ENCODE measurements at places on chromosomes 12 and 14.

GRCh38 chr12:15732341-15733061 lies 56.7 kb downstream of the EPS8 start:
- no peak for DNase-seq

DNA sequence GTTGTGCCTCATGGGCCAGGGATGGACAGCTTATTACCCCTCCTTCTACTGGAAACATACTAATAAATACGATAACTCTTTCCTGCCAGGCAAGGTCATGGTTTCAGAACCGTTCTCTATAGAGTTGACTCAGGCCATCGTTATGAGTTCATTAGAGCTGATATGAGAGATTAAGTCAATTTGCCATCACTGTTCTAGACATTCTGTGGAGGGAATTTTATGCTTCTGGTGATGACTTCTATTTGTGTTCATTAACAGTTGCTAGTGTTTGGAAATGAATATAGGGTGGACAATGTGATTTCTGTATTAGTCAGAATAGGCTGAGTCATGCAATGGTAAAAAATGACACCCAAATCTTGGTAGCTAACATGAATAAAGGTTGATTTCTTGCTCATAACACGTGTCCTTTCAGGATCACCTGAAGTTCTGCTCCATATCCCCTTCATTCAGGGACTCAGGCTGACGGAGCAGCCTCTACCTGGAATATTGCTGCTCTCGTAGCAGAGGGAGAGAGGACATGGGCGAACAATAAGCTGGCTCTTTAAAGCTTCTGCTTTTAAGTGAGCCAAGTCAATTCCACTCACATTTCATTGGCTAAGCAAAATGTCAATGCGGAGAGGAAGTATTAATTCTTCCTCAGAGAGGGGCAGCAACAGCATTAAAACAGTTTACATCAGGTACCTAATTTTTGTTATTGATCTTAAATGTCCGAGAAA lies 18.5 kb upstream of the TBPL2 start:
- no peak for DNase-seq

GRCh38 chr14:60723907-60724618 lies at the start of gene SIX4:
SIX4 (minus strand) TSS chr14:60724351; CDS start chr14:60724074, 277 bp downstream.
- peak; percentile 42 for DNase-seq

DNA sequence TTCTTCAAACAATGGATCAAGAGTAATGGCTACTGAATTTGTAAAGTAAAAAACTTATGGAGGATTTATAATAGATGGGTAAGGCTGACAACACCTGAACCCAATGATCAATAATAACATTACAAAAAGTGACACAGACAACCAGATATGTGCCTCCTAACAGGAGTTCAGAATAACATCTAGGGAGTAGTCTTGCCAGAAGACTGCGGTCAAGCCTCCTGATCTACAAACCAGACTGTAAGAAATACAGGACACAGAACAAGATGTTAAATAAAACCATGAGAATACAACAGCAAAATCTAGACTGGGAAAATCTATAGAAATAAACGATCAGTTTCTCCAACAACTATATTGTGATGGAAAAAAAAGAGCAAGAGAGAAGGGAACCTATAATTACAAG lies 262.6 kb upstream of the TMTC1 start:
- DNase-seq = no peak

DNA sequence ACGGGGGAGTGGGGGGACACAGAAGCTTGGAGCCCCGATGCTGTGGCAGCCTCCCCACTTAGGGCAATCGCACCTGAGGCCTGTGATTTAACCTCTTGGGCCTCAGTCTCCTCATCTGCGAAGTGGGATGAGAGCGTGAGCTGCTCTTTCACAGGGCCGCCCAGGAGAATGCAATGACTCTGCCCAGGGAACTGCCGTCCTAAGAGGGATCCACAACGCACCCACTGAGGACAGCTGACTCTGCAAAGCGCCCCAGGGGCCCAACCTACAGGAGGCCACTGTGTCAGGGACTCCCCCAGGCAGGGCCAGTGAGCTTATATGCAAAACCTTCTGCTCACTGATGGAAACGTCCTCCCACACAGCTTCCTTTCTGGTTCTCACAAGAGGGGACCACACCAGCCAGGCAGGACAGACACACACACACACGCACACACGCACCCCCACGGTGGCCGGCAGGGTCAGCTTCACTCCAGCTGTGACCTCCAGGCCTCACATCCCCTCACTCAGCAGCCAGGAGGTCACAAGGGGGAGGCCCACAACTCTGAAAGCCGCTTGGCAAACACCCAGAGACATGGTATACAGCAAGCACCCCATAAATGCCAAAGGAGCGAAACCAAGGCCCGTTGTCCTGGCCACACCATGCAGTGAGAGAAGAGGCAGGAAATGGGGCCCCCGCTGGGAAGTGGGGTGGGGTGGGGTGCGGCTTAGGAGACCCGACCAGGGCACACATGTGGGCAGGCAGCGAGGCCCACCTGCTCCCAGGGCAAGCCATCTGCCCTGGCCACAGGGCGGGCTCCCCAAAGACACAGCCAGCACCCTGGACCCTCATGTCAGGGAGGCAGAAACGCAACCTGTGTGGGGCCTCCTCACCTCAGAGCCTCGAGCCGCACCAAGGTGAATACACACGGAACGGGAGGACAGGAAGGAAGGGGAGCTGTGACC lies 73.3 kb downstream of the NCOR2 start:
- DNase-seq = peak; percentile 83

- no peak for DNase-seq
Observed at GRCh38 chr12:121753844-121754264, 39.6 kb downstream of the RHOF start.

DNA sequence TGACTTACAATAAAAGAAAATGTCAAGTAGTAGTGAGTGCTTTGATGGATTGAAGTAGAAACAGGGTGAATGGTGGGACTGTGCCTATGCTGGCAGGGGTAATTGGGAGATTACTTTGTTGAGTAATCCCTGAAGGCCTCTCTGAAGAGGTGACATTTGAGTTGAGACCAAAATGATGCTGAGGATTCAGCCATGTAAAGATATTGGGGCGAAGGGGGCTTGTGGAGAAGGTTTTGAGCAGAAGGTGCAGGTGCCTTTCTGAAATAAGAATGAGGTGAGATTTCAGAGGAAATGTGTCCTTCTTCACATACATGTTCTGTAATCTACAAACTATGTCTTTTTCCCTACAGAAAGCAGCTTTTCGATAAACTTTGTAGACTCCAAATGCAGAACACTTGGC lies 8.0 kb downstream of the GNG2 start:
- DNase-seq = no peak

- DNase-seq = no peak
Observed at GRCh38 chr14:94697773-94698556, 71.9 kb downstream of the GSC start.

DNA sequence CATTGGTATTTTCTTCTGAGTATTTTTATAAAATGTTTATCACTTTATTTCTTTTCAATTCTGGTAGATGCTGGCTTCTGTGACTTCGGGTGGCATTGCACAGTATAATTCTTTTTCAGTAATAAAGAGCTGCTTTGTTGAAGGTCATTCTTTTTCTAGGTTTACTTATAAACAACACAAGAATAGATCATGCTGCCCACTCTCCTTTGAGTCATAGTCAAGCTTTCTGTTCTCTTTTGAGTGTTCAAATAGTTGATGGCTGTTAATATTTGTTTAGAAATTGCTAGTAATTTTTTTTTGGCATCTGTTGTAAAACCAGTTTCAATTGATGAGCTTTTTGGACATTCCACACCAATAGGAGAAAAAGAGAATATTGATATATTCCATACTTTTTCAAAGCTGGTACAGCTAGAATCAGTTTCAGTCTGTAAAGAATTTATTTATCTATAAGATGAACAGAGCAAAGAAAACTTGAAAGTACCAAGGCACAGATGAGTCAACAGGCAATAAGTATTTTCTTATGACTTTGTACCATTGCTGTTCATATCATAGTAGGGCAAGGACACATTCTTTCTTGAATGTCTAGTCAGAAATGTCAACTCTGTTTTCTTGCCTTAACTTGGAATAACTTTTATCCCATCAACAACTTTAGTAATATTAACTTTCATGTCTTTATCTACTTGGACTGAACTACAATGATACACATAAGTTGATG lies 513.0 kb upstream of the SEL1L start:
- no peak for DNase-seq

DNA sequence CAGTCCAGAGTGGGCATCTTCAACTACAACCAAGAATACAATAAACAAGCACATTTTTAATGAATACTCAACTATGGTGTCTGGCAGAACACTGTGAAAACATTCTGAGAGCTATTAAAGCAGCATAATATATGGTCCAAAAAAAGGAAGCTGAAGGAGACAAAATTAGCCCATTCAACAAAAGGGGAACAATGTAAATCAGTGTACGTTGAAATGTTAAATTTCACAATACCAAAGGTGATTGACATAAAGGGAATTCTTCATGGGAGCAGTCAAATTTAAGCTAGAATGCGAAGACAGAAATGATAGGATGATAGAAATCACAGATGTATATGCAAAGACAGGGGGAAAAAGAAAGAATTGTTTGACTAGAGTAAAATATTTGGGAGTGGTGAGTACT lies 41.3 kb upstream of the SYCP3 start:
- DNase-seq = no peak

- DNase-seq = no peak
Observed at GRCh38 chr12:80946591-80946990, 8.9 kb upstream of the LIN7A start.

GRCh38 chr14:101115652-101116051 lies 212.1 kb upstream of the RTL1 start:
- DNase-seq = no peak

GRCh38 chr14:38867561-38868150 lies 235.4 kb downstream of the SEC23A start:
- DNase-seq = peak; percentile 71

DNA sequence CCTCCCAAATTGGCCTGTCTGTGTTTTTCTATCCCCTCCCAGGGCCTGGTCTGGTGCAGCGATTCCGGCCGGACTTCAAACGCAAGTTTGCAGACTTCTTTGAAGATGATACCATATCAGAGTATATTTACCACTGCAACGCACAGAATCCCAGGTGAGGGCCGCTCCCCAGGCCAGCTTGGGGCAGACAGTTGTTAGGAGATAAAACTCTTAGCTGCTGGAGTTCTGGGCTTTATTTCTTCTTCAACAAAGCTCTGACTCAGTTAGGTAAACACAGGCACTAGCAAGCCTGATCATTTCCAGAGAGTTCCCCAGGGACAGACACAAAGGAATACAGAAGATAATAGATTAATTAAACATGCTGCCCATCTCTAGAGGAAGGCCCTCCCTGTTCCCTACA lies 8.3 kb downstream of the ABHD4 start:
- no peak for DNase-seq

GRCh38 chr12:2959192-2959504 lies at the start of gene TEAD4:
TEAD4 (plus strand) TSS chr12:2959397.
- DNase-seq = peak; percentile 59

GRCh38 chr14:63493246-63493645 lies 49.9 kb downstream of the PPP2R5E start:
- no peak for DNase-seq

- DNase-seq = peak; percentile 6
Observed at GRCh38 chr12:104384141-104384880, 72.4 kb upstream of the CHST11 start.

- no peak for DNase-seq
Observed at GRCh38 chr12:67826148-67826547, 163.1 kb upstream of the IFNG-AS1 start.

DNA sequence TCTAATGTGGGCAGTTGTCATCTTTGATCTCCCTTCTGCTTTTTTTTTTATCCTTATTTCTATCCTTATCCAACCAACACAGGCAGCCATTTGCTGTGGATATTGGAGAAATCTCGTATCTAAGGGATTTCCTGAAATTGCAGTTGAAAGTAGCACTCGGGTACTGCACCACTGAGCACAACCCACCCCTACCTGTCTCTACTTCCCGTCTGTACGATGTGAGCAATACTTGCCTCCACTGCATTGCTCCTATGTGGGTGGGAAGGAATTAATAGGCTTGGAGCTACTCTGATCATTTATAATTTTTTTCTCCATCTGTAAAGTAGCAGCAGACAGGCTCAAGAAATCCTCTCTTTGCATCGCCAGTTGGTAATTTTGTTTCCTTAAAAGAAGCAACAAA lies 300.4 kb downstream of the SNAPC1 start:
- no peak for DNase-seq

- peak; percentile 43 for DNase-seq
Observed at GRCh38 chr14:106228541-106229158, 702.3 kb downstream of the TMEM121 start.

GRCh38 chr12:123530668-123531067 lies 2.9 kb downstream of the RILPL1 start:
- no peak for DNase-seq

DNA sequence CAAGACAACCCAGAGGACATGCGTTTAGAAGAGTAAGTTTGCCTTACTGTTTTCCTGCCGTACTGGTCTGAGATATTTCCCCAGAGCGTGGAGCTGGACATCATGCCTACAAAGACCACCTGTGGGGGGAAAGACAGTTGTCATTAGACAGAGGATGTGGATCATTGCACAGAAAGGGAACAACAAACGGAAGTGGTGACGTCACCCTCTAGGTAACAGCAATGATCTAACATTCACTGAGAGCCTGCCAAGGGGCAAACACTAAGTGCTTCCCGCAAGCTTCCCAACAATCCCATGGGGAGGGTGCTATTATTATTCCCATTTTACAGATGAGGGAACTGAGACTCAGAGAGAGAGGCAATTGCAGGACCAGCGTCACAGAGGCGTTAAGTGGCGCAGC lies 48.5 kb downstream of the SVOP start:
- DNase-seq = no peak

DNA sequence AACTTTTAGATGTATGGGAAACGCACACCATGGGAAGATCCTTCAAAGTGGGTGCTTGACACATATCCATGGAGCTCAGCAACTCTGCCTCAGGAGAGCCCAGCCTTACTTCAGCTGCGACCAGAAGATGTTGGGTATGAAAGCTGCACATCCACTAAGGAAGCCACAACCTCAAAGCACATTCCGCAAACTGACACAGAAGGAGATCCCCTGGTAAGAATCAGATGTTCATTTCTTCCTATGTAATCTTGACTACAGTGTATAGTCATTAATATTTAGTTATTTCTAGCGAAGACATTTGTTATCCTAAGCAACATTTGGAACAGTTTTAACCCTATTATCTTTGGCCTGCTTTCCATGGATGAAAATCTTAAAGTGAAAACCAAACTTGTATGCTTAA lies 374.2 kb downstream of the NAV3 start:
- no peak for DNase-seq

DNA sequence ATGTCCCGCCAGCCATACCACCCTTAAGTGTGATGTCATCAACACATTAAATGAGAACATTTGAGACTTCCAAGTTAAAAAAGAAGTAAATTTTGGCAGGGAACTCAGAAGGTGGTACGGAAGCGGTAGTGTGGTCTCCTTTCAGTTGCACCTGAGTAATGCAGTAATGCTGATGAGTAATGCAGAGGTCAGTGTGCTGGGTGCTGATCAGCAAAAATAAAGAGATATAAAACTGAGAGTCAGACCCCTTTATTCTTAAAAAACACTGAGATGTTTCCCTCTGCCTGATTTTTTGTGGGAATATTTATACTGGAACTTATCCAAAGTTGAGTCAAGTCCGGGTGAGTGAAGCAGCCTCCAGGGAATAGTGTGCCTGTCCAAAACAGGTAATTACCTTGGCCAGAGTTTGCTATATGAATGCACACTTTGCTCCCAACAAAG lies 370.6 kb upstream of the PRICKLE1 start:
- DNase-seq = no peak
